ENCODE measurements at places on chromosomes 5 and 9.

- DNase-seq = no peak
Measured at GRCh38 chr9:114919611-114920010, 10.8 kb downstream of the TNFSF8 start.

- no peak for DNase-seq
Measured at GRCh38 chr5:96115147-96115807, 153.6 kb upstream of the ELL2 start.

- DNase-seq = no peak
Measured at GRCh38 chr9:124505006-124505900, 1.9 kb downstream of the NR5A1 start.

GRCh38 chr9:113403646-113404045 is 2.6 kb upstream of the ALAD start:
- no peak for DNase-seq

DNA sequence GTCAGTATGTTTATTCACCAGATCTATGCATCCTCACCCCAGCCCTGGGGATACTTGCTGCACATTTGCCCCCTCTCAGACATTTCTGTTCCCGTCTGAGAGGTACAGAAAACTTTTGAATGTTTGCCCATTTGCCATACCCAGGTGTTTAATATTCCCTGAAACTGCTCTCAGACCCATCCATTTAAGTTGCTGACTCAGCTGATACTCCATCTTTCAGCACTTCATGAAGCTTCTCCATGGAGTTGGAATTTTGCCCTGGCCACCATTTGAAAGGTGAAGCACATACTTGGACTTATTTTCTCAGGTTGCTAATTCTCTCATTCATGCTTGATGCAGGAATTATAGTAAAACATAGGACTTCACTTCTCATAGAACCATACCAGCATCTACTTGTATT is 203.9 kb upstream of the OR13F1 start:
- DNase-seq = no peak

- no peak for DNase-seq
Measured at GRCh38 chr9:101415578-101415977, 16.9 kb downstream of the ZNF189 start.

DNA sequence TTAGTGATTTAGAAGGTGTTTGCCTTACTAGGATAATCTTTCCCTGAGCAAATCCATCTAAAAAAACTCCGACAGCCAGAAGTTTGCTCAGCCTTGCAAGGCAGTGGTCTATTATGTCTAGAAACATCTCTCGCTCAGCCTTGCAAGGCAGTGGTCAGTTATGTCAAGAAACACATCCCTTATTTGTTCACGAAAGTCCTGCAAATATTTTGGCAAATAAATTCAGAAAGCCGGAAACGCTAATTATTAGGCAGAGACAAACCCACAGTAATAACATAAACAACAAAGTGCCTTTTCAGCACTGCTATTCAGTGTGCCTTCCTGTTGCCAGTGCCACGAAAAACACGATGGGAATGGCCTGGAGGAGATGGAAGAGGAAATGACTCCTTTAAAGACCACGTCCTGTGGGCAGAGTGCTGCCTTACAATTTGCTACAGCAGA is 184.5 kb downstream of the GNAQ start:
- DNase-seq = no peak

- no peak for DNase-seq
Measured at GRCh38 chr9:80615964-80616363, 1044.2 kb downstream of the TLE4 start.

- no peak for DNase-seq
Measured at GRCh38 chr5:72439192-72439591, 68.0 kb downstream of the ZNF366 start.
